ENCODE measurements at places on chromosomes 7 and 10.

GRCh38 chr7:95157381-95157780, 167.0 kb downstream of the PON1 start:
- no peak for DNase-seq

DNA sequence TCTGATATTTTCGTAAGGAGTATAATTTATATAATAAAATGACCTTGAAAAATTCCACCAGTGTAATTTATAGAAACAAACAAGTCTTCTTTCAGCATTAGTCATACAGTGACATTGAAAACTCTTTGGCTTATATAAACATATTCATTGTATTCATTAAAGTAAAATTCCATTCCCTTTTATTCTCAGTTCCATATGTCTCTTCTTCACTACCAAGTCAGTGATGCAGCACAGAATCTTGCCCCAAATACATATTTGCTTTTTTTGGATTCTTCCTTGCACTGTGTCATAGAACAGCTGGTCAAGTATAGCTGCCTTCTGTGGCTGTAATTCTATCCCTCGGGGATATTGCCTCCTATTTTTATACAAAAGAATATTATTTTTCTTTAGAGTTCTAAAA, 884.5 kb upstream of the POT1 start:
- DNase-seq, result no peak

GRCh38 chr7:124780056-124780455, 14.5 kb upstream of the GPR37 start:
- DNase-seq, result no peak

GRCh38 chr7:94778711-94779459, 123.0 kb upstream of the SGCE start:
- DNase-seq, result no peak

GRCh38 chr7:74449809-74450397, 3.8 kb upstream of the GTF2IRD1 start:
- peak; percentile 13 for DNase-seq

DNA sequence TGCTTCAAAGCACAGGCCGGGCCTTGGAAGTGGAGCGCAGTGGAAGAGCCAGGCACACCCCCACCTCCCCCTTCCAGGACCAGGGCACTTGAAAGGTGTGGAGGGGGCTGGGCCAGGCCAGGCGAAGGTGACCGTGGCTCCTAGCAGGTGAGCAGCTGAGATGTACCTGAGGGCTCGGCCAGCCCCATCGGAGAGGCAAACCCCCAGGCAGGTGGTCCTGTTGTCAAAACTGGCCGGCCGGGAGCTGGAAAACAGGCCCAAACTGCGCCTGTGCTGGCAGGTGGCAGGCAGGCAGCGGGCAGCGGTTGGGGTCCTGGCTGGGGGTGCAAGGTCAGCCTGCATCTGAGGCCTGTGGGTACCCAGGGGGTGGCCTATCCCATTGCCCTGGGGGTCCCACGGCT, 96.4 kb upstream of the DNAAF5 start:
- no peak for DNase-seq

DNA sequence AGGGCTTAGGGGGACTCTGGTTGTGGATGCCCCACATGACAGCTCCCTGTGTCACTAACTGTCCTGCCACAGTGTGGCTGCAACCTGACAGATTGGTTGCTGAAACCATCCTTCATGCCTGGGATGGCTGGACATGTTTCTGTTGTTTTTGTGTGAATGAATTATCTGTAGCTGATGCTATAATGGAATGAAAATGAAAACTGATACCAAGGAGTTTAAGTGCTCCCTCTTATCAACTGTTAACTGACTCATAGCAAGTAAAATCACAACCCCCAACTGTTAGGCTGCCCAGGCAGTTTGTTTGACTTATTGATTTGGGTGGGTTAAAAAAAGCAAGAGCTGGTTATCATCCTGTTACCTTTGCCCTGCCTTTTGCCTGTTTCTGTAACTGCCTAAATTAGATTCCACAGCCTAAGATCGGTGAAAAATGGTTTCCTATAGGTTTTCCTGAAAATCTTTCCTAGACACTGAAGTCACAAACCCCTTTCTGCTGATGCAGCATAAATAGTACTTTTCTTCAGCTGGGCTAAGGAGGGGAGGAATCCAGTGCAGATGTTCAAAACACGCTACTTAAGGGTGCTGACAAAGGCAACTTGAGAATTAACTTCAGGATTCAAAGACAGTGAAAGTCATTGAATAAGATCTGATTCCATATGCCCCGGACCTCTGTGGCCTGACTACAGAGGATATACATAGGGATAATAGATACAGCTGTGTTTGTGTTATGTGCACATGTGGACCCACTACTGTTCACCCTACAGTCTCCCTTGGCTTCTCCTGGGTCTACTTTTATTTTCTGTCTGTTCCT, 5.7 kb downstream of the FRAT2 start:
- no peak for DNase-seq
